Stimulated activated naive CD4-positive, alpha-beta T cell (primary cell): ENCODE measurements at places on chromosomes 13 and 19.

- no peak for DNase-seq
Measured at GRCh38 chr19:38723606-38723965, 20.7 kb downstream of the CAPN12 start.

GRCh38 chr13:33138441-33138840, 122.2 kb downstream of the KL start:
- no peak for DNase-seq

- no peak for DNase-seq
Measured at GRCh38 chr13:43377149-43377548, 353.8 kb downstream of the DNAJC15 start.

- no peak for DNase-seq
Measured at GRCh38 chr19:7833225-7834099, 3.4 kb downstream of the EVI5L start.

DNA sequence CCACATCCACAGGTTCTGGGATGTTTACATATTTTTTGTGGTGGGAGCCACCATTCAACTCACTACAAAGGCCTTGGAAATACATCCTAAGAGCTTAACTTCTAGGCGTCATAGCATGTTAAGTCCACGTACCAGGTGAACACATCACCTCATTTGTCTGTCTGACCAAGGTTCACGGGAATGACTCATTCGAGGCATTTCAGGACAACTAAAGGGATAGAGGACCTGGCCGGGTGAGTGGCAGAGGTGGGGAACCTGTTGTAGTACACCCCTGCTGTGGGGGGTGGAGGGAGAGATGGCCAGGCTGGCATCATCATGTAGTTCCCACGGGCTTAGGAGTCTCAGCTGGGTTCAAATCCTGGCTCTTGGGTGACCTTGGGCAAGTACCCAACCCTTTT, 51.5 kb downstream of the BICRA start:
- no peak for DNase-seq

DNA sequence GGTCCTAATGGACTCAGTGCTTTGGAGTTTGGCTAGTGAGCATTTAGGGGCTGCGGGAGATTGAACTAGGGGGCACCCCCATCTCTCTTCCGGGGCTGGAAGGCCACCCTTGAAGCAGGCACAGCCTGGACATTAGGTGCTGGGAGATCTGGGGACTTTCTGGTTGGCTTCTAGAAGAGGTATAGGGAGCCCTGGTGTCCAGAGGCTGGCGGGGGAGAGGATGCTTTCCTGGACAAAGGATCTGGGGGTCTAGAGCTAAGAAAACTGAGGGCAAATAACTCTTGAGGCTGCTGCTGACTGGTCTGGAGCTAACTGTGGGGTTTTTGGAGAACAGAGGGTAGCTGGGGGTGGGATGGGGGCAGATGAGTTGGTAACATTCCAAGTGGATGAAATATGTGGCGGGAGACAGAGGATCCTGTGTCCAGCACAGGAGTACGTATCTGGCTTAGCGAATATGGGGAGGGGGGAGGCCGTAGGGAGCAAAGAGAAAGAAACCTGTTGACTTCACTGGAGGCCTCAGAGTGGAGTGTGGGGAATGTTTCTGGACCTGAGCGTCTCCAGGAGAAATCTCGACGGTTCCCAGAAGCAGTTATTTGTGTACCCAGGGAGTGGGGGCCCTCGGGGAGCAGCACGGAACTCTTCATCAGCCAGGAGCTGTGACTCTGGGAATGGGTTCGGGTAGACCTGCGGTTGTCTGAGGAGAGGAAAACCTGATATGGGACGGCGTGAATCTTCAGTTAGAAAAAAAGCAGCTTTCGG, 1.4 kb downstream of the HNRNPUL1 start:
- no peak for DNase-seq

DNA sequence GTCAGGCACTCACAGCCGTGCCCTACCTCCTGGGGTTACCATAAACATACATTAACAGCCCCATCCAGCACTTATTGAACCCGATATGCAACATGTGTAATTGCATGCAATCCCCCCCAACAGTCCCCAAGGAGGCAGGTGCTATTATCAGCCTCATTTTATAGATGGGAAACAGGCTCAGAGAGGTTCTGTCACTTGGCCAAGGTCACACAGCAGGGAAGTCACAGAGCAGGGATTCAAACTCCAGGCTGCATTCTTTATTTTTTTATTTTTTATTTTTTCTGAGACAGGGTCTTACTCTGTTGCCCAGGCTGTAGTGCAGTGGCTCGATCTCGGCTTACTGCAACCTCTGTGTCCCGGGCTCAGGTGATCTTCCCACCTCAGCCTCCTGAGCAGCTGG, 38.4 kb upstream of the TNFAIP8L1 start:
- DNase-seq: no peak

DNA sequence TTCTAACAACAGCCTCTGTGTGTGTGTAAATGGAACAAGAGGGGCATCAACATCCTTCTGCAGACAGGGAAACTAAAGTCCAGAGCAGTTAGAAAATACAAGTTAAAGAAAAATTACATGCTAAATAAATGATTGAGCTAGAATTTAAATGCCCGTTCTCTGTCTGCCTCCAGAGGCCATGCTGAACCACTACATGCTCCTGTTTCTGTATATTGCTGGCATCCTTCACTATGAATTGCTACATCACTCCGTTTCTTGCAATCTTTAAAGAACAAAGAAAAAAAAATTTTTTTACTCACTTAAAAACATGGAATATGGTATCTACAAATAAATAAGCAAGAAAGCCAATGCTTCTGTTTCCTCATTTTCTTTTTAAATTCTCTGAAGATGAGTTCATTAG, 47.9 kb downstream of the DCT start:
- no peak for DNase-seq
